Stimulated activated naive B cell treated with anti-CD40 and anti-IgM and Interleukin-4, amounts not matched to agents 10 μg/mL and 1 μg/mL and 100 μg/mL, for 72 hours (primary cell): ENCODE measurements at places on chromosomes 5 and 9.

DNA sequence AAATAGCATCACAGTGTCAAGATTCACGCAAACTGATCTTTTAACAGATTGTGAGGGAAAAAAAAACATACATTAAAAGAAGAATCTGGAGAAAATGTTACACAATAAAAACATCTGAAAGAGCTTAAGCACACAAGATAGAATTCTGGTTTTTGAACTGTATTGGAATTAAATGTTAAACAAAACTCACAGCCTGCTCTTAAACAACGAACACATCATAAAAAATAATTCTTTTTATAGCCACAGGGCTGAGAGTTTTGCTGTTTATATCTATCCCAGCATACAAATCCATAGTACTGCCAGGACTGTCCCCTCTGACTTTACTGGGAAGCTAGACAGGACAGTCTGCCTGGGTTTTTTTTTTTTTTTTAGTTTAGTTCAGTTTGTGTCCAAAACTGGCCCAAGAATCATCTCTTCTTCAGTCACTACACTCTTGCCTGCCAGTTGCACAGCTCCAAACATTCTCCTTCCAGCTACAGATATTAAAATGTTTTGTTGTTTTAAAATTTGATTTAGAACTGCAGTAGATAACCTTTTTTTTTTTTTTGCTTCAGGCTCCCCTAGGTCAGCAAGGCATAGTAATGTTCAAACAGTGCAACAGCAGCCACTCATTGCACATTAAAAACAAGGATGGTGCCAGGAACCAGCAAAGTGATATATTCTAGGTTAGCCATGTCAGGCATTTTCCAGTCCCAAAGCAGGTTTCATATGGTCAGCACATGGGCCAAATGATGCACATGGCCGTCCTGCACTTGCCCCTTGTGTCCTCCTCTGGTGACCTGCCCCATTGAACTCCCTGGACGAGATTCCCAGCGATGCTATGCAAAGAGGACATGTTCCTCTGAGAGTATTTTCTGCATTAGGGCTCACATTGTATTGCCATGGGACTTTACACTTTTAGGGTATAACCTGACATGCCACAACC is 173.6 kb downstream of the ARL15 start:
- DNase-seq = no peak
- no peaks in the 10 kb centered on the region for H3K27me3 ChIP-seq
- peaks cover 7% of the 10 kb centered on the region for H3K36me3 ChIP-seq
- no peaks in the 10 kb centered on the region for H3K4me1 ChIP-seq

DNA sequence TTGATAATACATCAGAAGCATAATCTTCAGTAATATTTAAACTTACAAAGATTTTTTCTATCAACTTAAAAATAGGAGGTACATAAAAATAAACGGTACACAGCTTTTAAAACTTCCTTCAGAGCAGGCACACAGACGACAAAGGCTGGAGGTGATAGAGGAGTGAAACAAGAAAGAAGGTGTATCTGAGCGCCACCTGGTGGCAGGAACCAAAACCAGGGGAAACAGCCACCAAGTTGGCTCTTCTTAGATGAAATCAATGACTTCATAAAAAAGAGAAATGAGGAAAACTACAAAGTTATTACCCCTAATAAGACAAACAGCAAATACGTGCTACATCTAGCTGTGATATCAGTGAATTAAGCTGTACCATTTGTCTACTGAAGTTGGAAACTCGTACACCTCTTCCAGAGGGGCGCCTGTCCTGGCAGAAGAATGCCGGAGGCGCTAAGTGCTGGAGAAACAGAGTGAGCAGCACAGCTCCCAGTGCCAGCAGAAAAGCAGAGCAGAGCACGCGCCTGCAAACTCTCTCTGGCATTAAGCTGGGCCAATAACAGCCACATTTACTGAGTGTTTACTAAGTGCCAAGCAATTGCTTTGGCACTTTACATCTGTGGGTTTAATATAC is 85.9 kb downstream of the SETX start:
- no peaks in the 10 kb centered on the region for H3K27me3 ChIP-seq
- peak; percentile 42 for DNase-seq
- H3K4me3 ChIP-seq = no peak overlapping the region
- H3K36me3 ChIP-seq = peaks cover 50% of the 10 kb centered on the region
- H3K27ac ChIP-seq = peak overlapping the region; percentile 90

GRCh38 chr9:98995059-98995671 is 51.5 kb downstream of the COL15A1 start:
- peaks cover 30% of the 10 kb centered on the region for H3K4me1 ChIP-seq
- H3K27ac ChIP-seq = peak overlapping the region; percentile 57
- H3K27me3 ChIP-seq = peaks cover 30% of the 10 kb centered on the region
- H3K36me3 ChIP-seq = no peaks in the 10 kb centered on the region
- no peak overlapping the region for H3K4me3 ChIP-seq

DNA sequence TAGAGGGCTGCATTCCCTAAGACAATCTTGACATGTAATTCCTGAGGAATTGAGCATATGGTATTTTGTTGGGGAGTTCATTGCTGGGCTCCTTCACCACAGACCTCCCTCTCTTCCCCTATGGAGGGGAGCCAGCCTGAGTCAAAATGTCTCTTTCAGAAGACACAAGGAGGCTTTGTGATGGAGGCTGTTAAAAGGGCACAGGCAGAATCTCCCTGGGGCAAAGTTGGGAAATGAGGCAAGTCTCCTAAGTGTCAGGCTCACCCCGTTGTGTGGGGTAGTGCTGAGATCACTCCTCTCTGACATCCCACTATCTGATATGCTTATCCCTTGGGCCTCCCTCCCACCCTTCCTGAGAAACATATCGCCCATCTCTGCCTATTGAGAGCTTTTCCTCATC is 30.6 kb downstream of the GFRA3 start:
- peaks cover 20% of the 10 kb centered on the region for H3K4me1 ChIP-seq
- peaks cover 48% of the 10 kb centered on the region for H3K27me3 ChIP-seq
- no peak overlapping the region for H3K27ac ChIP-seq
- no peak overlapping the region for H3K4me3 ChIP-seq

DNA sequence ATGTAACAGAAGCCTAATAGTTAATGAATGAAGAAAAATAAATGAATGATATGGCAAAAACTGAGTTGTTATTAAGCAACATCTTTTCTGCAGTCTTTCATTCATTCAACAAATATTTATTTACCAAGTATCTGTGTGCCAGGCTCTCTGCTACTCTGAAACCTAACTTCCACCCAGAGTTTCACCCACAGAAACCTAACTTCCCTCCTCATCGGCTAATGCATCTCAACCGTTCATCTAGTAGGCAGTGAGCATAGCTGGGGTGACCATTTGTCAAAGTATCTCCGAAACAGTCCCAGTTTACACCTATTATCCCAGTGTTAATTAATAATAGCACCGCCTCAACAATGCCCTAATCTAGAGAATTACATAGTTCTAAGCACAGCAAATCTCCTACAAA is 1.5 kb downstream of the TTC39B start:
- no peak for DNase-seq
- H3K27me3 ChIP-seq = no peaks in the 10 kb centered on the region
- H3K4me3 ChIP-seq = peak overlapping the region; percentile 99
- H3K27ac ChIP-seq = no peak overlapping the region

DNA sequence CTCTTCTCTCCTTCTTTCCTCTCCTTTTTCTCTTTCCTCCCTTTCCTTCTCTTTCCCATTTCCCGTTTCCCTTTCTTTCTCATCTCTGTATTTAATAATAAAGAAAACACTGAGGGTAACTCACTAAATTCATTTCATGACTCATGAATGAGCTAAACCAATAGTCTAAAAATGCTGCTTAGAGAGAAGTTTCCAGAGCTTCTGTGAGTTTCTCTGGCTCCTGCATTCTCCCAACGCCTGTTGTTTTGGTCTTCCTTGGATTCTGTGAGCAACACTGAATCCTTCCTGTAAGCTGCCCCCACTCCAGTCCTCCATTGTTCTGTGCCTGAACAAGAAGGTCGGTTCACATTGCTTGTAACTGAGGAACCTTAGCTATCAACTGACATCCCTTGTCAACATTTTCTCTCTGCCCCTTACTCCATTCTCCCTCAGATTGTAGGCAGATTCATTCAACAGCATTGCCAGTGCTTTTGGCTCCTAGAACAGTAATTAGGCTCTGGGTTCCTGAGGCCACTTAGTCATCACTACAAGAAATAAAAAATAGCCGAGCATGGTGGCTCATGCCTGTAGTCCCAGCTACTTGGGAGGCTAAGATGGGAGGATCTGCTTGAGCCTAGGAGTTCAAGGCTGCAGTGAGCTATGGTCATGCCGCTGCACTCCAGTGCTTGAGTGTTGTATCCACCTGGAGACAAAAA is 237.7 kb upstream of the KLF4 start:
- no peak for DNase-seq
- H3K27ac ChIP-seq = no peak overlapping the region
- no peaks in the 10 kb centered on the region for H3K4me1 ChIP-seq
- peaks cover 13% of the 10 kb centered on the region for H3K27me3 ChIP-seq

DNA sequence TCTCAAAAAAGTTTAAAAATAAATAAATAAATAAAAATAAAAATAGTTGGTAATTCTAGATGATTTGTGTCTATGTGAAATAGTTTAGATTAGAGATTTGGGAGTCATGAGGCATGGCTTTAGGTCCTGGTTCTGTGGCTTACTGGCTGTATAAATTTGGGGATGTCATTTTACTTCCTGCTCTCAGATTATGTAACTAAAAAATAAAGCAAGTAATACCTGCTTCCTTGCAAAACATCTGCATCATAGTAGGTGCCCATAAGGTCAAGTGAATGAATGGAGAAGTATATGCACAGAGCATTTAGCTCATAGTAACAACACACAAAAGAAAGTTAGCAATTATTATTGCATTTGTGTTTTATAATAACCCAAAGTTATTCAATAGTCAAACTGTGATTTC is 287.7 kb upstream of the TLE4 start:
- no peaks in the 10 kb centered on the region for H3K4me1 ChIP-seq
- H3K27ac ChIP-seq = no peak overlapping the region
- H3K27me3 ChIP-seq = peaks cover 8% of the 10 kb centered on the region
- no peak for DNase-seq
- H3K36me3 ChIP-seq = no peaks in the 10 kb centered on the region

GRCh38 chr5:17394086-17394485 is 103.9 kb upstream of the TAF11L2 start:
- DNase-seq = no peak
- no peaks in the 10 kb centered on the region for H3K27me3 ChIP-seq
- H3K4me3 ChIP-seq = no peak overlapping the region
- H3K36me3 ChIP-seq = peaks cover 9% of the 10 kb centered on the region
- H3K27ac ChIP-seq = no peak overlapping the region
- peaks cover 20% of the 10 kb centered on the region for H3K4me1 ChIP-seq

DNA sequence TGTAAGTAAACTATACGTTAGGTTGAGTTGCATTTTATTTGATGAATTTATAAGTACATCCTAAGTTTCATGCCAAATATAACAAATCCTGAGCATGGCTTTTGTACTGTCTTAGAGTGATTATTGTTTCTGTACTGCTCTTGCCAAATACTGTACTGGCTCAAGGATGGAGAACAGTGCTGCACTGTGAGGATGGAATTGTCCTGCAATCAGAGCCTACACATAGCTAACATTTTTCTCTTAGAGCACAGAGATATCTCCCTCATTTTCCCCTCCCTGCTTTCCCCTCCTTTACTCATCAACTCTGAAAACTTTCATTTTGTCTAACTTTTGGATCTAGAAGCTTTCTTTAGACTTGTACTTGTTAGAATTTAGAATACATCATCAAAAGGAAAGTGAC is 28.3 kb downstream of the LRRC70 start:
- H3K4me3 ChIP-seq = no peak overlapping the region
- H3K27ac ChIP-seq = no peak overlapping the region
- H3K36me3 ChIP-seq = peaks cover 43% of the 10 kb centered on the region
- H3K27me3 ChIP-seq = no peaks in the 10 kb centered on the region
- no peaks in the 10 kb centered on the region for H3K4me1 ChIP-seq

GRCh38 chr5:475704-476101 is 32.7 kb downstream of the EXOC3 start:
- H3K4me1 ChIP-seq = peaks cover 69% of the 10 kb centered on the region
- DNase-seq = no peak
- H3K36me3 ChIP-seq = peaks cover 73% of the 10 kb centered on the region
- H3K27ac ChIP-seq = peak overlapping the region; percentile 89
- peak overlapping the region; percentile 87 for H3K4me3 ChIP-seq

DNA sequence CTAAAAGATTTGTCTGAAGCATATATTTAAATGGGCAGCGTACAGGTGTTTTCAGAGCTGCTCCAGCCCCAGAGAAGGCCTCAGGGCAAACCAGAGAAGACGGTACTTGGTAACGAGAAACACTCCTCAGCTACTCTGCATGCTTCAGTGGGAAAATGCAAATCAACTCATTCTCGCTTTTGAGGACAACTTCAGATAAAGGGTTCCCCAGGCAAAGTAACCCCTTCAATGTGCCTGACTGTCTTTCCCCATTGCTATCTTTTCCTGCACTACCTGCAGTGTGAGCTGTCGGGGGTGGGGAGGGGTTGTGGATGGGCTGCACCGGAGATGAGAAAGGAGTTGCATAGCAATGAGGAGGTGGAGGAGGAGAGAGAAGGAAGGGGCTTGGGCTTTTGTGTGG is 339.7 kb upstream of the CLINT1 start:
- no peak overlapping the region for H3K27ac ChIP-seq
- DNase-seq = peak; percentile 9
- H3K4me1 ChIP-seq = peaks cover 42% of the 10 kb centered on the region
- no peaks in the 10 kb centered on the region for H3K27me3 ChIP-seq
- H3K4me3 ChIP-seq = peak overlapping the region; percentile 39

DNA sequence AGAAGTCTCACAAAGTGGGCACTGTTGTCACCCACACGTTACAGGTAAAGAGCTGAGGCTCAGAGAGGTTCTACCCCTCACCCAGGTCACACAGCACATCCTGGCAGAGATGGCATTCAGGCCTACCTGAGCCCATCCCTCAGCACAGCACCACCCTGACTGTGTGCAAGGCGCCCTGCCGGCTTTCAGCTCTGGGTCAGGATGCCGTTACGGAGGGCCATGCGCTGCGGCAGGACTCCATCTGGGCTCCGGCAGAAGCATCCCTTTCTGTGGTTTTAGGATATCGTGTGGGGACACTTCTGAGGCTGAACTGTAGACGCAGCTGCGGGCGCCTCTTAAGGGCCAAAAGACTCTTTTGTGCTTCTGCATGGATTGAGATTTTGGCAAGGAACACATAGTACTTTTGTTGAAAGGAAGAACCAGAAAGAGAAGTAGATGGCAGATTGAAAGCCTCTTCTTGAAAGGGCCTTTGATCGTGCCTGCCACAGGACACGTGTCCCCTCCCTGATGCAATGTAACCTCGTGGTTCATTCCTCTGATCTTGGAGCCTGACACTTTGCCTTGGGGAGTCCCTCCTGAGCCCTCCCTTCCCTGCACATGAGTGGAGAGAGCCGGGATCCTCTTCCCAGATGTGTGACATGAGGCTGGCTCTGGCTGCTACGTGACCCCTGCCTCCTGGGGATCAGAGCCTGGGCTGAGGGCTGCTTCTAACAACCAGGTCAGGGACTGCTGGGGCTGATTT is 31.3 kb downstream of the USP20 start:
- H3K27me3 ChIP-seq = no peaks in the 10 kb centered on the region
- DNase-seq = no peak
- peak overlapping the region; percentile 22 for H3K27ac ChIP-seq
- peaks cover 12% of the 10 kb centered on the region for H3K4me1 ChIP-seq

- no peak for DNase-seq
- H3K27ac ChIP-seq = no peak overlapping the region
- no peak overlapping the region for H3K4me3 ChIP-seq
- H3K4me1 ChIP-seq = no peaks in the 10 kb centered on the region
- H3K27me3 ChIP-seq = peaks cover 5% of the 10 kb centered on the region
- H3K36me3 ChIP-seq = no peaks in the 10 kb centered on the region
Measured at GRCh38 chr5:150278916-150279315, 10.7 kb downstream of the CAMK2A start.
